Stimulated activated CD4-positive, alpha-beta T cell treated with anti-CD3 and anti-CD28 coated beads, Interleukin-1b, Interleukin-23, amount 100 ng/mL, for 4 hours (primary cell): ENCODE measurements at places on chromosomes 12 and 14.

GRCh38 chr12:51814311-51815088, 34.0 kb downstream of the FIGNL2 start:
- peak; percentile 43 for DNase-seq

- DNase-seq, result no peak
Observed at GRCh38 chr14:40099316-40099715, 667.1 kb upstream of the FBXO33 start.

GRCh38 chr12:115382681-115383080, 698.7 kb upstream of the TBX3 start:
- no peak for DNase-seq

DNA sequence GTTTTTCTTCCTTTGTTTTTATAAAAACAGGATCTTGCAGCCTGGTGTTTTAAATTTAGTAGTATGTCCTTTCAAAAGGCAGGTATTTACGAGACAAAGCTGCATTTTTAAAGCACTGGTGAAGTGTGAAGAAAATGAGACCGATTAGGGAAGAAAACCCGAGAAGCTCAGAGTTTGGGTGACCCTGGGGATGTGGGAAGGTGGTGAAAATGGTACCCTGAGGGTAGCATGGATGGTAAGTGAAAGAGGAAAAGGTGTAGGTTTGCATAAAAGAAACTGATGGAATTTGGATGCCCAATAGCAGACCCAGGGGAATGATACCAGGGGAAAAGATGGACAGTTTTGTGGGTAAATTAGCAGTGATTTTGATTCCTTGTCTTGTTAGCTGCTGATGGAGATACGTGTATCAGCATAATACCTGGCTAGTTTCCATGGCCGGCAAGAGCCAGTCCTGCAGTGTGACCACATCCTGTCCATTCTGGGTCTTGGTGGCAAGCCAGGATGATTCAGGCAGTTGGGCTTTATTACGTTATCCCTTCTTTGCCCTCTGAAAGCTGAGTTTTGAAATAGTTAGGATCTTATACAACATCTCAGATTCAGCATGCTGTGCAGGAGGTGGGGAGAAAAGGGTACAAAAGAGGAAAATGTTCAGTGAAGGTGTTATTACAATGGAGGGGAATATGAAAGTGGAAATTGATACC, 8.9 kb downstream of the BICD1 start:
- DNase-seq, result no peak

GRCh38 chr12:4858386-4858785, 51.3 kb upstream of the KCNA1 start:
- DNase-seq, result no peak

DNA sequence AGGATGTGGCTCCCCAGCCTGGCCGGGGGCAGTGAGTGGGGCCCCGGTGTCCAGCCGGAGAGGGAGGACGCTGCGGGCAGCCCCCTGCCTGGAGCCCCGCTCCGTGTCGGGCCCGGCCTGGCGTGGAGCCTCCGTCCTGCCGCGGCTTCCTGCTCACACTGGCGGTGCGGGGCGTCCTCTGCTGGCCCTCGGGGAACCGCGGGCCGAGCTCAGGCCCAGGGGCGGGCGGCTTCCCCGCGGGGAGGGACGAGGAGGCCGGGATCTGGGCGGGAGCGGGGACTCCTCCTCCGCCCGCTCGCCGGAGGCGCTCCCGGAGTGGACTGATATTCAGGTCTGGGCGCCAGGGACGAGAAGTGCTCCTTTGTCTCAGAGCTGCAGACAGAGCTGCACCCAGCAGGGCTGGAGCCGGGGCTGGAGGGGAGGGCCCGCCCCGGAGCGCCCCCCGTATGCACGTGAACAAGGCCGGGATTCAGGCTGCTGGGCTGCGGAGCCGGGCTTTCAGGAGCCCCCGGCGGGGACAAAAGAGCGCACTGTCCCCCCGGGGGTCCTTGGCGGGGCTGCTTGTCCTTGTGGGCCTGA, 2.2 kb downstream of the MMP17 start:
- DNase-seq, result no peak

DNA sequence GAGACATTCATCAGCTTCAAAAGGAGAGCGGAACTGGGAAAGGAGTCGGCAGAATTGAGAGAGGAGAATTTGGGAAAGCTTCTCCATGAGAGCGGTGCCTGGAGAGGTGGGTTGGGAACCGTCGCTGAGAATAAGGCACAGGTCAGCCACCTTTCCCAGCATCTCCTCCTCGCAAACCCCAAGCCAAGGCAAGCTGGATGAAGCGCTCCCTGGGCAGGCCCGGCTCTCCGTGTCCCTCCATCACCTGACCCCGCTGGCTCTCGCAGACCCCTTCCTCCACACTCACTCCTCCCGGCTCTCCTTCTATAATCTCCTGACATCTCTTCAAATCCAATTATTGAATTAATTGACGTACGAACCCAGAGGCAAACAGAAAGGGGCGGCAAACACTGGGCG, 18.9 kb upstream of the ATP5MC2 start:
- no peak for DNase-seq

DNA sequence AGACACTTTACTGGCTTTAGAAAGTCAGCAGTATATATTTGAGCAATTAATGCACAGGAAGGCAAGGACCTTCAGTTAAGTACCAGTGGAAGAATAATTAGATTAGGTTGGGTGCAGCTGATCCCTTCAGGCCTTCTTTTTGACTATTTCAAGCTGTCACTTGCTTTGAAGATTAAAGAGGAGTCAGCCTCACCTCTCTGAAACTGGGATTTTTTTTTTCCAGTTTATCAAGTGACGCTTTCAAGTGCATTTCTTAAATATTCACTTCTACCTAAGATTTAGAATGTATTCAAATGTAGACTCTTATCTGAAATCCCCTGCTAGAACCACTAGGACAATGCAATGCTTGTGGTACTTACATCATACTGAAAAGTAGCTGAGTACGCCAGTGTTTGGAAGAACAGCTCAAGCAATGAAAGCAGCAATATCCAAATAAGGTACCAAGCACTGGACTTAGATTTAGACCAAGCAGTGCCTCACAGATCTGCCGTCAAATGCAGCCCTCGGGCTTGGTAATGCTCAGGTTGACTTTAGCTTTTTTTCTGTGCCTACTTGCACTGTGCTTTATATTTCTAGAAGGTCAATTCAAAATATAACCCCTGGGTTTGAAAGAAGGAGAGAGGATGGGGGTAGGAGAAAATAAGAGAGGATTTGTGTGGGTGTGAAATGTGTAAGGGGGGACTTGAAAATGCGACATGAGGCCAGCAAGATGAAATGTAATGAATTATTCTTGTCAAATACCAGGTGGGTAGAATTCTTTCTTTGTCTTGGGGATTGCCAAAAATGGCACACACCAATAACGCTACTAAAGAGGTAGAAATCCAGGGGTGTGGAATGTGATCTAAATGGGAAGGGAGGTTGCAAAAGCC, 3.7 kb upstream of the FERMT2 start:
- no peak for DNase-seq

- peak; percentile 24 for DNase-seq
Observed at GRCh38 chr14:50542941-50543418, 10.6 kb upstream of the MAP4K5 start.

DNA sequence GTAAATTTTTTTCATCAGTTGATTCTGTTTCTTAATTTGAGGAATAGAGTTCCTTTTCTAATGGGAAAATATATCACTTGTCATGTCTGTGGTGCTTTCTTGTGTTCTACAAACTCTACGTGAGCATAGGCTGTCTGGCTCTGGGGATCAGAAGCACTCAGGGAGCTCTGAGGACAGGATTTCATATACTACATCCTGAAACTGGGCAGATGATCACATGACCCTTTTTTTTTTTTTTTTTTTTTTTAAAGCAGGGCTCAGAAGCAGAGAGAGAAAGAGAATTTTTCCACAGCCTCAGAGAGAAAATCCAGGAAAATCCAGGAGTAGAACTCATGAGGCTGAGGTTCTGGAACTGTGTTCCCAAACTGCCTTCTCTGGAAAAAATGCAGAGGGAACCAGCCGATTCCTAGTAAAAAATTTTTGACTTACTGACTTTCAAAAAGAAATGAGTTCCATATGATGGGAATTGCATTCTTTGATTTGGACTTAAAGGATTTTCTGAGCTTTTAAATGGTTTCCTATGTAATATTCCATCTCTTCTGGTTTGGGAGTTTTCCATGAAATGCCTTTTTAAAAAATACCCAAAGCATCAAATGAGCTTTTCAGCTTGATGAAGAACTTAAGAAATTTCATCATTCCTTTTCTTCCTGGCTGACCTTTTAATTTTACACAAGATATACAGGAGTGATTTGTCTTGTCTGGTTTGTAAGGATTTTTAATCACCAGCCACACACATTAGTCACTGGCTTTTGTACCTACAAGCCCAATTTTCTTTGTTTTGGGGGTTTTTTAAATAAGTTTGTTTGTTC, 183.1 kb upstream of the HIF1A start:
- no peak for DNase-seq

GRCh38 chr12:58575256-58575655, 345.0 kb downstream of the LRIG3 start:
- no peak for DNase-seq

DNA sequence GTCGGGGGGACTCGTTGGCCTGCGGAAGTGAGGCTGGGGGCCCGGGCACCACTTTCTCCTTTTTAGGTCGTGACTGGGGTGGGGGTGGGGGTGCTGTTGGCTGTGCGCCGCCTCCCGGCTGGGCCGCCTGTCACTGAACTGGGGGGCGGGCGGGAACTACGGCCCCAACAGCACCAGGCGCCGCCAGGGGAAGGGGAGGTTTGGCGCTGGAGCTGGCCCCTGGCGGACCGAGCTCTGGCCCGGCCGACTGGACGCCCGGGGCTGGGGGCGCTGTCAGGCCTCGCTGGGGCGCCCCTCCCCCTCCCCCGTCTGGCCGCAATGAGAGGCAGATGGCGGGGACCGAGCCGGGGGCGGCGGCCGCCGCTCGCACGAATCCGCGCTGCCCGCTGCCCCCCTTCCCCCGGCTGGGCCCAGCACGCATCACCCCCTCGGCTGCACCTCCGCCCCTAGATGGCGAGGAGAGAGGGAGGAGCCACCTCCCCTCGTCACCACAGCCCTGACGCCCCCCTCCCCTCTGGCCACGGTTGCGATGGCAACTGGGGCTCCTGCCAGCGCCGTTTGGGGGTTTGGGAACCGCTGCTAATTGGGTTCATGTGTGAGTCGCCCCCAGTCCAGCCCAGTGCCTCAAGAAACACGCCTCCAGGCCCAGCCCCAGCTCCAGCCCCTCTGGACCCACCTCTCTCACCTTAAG, 723 bp downstream of the NFATC4 start:
- DNase-seq, result no peak

- no peak for DNase-seq
Observed at GRCh38 chr12:47312808-47313426, 233.2 kb upstream of the AMIGO2 start.

DNA sequence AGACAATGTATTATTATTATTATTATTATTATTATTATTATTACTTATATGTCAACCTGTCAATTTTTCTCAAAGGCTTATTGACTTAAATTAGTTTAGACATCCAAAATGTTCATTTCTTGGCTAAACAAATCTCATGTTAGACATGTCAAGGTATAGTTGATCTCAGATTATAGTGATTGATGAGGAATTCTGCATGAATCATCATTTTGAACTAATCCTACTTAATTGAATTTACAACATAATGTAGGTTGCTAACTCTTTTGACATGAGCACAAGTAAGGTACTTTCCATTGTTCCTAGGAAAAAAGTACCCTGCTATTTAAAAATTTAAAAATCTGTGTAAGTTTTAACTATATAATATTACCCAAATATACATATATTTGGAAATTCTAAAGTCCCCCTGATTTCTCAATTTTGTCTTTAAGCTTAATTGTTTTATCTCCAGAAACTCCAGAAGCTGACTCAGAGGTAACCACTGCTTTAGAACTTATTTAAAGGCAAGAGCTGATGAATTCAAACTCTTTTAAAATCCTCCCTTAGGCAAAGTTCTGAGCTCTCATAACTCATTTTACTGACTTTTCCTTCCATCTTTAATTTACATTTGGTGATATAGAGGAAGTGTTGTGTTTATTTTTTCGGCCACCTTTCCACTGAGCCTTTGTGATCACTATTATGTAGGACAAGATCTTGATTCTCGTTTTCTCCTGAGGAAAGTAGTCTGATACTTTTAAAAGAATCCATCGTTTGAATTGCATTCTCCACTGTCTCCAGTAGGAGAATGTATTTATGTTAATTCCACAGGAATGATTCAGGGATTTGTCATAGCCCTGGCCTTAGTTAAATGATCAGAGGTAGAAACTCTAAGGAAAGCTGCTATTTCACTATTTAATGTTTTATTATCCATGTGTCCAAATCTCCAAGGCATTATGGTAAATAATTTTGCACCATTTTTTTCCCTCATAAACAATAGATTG, 1304.5 kb downstream of the AACS start:
- no peak for DNase-seq

GRCh38 chr14:55610713-55611370, 30.8 kb downstream of the KTN1 start:
- no peak for DNase-seq
